Stimulated activated CD4-positive, alpha-beta T cell treated with anti-CD3 and anti-CD28 coated beads, Interleukin-2, amount 100 ng/mL, for 4 hours (primary cell): ENCODE measurements at places on chromosomes 5 and 9.
A peak's percentile ranks its signal among the peaks of the same experiment; 100 is the strongest.

DNA sequence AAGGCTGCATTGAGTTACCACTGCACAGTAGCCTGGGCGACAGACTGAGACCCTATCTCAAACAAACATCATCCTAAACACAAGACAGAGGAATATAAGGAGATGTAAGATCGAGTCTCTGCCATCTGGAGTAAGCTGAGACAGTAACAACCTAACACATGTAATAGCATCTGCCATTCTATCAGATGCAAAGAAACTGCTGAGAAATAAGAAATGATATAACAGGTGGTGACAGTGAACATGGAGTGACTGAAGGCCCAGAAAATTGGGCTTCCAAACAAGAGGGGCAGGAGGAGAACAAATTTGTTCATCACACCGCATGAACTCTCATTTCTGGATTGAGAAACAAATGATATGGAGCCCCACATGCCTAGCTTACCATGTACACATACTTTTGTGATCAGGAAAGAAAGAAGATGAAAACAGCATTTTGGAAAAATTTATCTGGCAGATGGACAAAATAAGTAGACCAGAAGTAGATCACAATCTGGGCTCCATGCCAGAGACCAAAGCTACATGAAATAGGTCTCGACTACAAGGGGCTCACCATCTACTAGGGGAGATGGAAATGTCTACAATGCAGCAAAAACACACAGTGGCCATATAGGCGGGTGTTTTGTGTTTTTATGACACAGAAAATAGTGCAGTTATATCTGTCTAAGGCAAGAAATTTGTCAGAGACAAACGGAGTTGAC lies 45.5 kb downstream of the ECPAS start:
- no peak for DNase-seq

DNA sequence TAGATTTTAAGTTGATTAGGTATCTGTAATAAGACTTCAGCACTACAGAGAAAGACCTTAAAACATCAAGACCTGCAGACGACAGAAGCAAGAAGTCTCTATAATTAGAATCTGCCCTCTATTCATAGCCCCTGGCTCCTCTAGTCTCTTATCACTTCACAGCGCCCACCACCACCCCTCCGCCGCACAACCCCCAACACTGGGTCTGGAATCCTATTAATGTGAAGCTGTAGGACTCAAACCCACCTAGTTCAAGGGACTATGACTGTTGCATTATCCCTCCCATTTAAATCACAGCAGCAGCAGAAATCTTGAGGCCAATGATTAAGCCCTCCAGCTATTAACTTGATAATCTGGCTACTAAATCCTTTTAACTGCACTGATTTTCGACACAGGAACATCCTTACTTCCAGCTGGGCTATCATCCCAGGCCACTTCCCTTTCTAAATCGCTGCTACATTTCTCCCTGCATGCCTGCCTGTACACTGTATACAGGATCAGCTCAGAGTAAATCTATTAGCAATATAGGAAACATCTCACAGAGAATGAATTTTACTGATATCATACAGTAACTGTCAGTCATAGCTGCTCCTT lies 159.5 kb upstream of the GRAMD2B start:
- DNase-seq: no peak

DNA sequence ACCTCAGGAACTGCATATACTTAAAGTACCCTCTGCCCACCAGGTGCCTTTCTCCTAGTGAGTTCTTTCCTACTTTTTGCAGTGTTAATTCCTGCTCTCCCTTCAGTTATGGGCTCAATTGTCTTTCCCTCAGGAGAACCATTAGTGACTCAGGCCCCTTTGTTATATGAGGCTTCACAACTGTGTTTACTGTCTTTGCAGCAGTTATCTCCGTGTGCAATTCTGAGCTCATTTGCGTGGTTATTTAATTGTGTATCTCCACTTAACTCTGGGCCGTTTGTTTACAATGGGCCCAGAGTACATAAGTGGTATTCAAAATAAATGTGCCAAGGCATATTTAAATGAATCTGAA lies 9.6 kb downstream of the FBXO38 start:
- no peak for DNase-seq

GRCh38 chr5:35854248-35854647 lies 2.4 kb upstream of the IL7R start:
- peak; percentile 73 for DNase-seq

- DNase-seq: no peak
Measured at GRCh38 chr9:12696931-12697622, 3.9 kb downstream of the TYRP1 start.

DNA sequence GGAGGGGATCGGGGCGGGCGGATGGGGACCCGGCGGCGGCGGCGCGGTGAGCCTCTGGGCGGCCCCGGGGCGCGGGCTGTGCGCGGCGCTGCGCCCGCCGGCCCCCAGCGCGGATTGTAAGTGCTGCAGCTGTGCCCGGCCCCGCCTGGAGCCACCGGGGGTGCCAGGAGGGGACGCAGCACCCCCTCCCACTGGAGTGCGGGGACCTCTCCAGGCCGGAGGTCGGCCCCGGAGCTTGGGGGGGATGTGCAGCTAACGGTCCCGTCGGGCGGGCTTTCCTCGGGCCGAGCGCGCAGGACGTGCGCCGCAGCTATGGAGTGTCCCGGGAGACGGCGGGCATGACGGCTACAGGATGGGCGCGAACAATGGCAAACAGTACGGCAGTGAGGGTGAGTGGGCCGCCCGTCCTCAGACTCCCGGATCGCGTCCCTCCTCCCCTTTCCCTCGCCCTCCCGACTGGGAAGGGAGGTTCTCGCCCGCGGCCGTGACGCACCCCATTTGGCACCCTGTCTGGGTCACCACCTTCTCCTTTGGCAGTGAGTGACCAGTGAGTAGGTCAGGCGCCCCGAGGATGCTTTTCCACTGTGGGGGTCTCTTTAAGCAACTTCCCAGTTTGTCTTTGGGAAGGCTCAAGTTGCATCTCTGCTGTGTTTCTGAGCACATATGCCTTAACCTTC lies 483 bp downstream of the FBXL7 start:
- DNase-seq: no peak

DNA sequence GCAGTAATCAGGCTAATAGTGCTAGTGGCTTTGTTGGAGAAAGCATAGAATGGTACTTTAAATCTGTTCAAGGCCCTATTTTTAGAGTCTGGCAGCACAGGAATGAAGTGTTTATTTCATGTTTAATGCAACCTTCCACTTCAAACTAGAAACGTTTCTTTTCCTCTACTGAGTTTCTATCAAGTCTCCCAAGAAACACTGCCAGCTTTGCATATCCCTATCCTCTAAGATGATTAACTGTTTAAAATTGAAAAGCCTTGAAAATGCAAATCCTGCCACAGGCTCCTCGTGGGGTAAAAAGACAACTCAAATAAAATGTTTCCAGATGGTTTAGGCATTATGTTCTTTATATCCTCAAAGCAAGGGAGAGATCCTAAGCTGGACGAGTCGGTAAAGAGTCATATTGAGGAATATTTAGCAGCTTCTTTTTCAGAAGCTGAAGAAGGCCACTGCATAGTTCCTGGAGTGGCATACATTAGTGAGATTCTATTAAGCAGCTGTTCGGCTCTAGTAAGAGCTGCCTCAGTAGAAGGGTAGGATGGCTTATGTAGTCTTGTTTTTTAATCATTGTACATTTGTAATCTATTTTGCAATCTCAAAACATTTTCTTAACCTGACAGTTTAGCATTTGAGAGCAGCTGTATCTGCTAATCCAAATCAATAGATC lies 251.2 kb downstream of the CHSY3 start:
- no peak for DNase-seq

- peak; percentile 66 for DNase-seq
Measured at GRCh38 chr5:1792842-1793266, 6.8 kb downstream of the MRPL36 start.

DNA sequence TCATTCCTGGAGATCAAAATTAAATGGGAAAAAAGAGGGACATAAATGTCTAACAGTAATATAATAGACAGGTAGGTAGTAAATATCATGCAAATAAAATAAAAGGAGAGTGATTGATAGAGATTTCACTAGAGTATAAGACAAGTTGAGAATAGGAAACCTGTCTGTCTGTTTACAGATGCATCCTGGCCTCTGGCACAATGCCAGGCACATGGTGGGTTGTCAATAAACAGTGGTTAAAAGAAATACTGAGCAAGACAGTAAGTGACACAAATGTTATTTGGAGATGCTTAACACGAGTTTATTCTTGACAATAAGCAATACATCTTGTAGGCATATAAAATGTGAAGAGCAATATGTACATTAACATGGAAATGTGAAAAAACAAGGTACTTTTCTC lies 33.3 kb downstream of the RICTOR start:
- no peak for DNase-seq

DNA sequence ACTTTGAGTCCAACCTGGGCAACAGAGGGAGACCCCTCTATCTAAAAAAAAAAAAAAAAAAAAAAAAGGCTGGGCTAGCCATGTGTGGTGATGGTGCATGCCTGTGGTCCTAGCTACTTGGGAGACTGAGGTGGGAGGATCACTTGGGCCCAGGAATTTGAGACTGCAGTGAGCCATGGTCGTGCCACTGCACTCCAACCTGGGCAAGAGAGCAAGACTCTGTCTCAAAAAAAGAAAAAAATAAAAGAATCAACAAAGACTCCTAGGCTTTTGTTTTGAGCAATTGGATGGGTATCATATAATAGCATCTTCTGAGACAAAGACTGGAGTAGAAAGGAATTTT lies 481.7 kb upstream of the PAPPA start:
- DNase-seq: no peak

DNA sequence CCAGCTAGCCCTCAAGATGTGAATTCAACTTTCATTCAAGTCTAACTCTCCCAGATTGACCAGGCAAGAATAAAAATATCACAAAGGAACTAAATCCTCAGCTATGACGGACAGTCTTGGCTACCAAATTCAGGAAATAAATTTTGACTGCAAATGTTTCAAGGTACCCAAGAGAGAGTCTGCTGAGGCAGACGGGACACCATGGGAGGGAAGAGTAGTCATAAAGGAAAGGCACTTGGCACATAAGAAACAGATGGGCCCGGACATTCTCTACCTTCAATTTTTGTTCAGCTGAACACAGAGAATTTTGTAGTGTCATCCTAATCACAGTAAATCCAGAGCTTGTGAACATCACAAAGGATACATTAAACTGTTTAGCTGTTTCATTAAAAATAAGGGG lies 390.0 kb downstream of the DTWD2 start:
- no peak for DNase-seq

GRCh38 chr5:96527768-96528661 lies 95.0 kb upstream of the PCSK1 start:
- no peak for DNase-seq

DNA sequence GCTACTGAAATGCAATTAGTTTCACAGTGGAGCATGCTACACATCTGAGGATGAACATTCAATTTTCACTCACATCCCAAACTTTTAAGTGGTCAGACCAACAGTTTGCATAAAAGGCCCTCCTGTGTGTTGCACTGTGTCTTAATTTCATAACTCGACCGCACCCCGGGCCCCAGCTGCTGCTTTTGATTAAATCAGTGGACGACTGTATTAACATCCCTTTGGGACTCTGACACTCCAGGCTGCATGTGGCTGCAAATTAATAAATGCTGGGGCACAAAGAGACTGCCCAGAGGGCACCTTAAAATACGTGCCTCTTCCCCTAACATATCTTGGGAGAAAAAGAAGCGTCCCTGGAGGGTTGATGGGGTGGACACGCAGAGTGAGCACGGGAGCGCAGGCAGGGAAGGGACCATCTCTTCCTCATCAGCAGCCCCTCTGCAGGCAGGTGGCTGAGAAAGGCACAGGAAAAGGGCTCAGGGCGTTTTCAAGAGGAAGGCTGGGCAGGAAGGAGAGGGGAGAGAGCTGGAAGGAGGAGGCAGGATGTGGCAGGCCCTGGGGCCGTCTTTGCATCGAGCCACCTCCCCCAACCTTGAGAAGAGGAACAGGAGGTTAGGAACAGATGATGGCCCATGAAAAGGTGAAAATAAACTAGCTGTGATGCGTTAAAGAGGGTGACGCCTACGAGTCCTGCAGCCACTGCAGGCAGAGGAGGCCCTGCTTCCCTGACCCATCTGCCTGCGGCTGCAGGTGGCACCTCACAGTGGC lies 18.6 kb downstream of the MED10 start:
- DNase-seq: no peak

GRCh38 chr5:83589786-83590185 lies 118.2 kb downstream of the VCAN start:
- DNase-seq: no peak

DNA sequence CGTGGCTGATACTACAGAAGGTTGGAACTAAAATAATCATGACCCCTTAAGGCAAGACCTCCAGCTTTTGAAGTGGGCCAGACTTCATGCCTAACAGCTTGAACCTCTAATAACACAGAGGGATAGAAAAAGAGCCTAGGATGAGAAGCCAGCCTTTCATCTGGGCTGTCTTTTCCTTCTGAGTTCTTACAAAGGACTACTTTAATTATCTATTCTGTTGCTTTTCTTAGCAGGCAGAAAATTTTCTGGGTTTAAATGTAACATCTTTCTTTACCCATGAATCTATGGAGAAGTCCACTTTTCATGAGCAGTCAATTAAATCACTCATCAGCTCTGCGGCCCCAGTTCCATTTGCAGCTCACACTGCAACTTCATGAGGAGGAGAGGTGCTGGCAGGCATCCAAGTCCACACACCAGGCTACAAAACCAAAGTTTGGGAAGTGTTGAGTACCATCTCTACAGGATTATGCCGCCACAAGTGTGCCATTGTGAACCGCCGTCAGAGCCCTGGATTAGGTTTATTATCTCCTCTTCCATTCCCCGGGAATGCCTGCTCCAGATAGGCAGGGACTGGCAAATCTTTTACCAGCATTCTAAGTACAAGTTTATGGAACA lies 192.0 kb downstream of the TLE4 start:
- no peak for DNase-seq

GRCh38 chr9:93013856-93014582 lies 44.5 kb upstream of the SUSD3 start:
- no peak for DNase-seq

DNA sequence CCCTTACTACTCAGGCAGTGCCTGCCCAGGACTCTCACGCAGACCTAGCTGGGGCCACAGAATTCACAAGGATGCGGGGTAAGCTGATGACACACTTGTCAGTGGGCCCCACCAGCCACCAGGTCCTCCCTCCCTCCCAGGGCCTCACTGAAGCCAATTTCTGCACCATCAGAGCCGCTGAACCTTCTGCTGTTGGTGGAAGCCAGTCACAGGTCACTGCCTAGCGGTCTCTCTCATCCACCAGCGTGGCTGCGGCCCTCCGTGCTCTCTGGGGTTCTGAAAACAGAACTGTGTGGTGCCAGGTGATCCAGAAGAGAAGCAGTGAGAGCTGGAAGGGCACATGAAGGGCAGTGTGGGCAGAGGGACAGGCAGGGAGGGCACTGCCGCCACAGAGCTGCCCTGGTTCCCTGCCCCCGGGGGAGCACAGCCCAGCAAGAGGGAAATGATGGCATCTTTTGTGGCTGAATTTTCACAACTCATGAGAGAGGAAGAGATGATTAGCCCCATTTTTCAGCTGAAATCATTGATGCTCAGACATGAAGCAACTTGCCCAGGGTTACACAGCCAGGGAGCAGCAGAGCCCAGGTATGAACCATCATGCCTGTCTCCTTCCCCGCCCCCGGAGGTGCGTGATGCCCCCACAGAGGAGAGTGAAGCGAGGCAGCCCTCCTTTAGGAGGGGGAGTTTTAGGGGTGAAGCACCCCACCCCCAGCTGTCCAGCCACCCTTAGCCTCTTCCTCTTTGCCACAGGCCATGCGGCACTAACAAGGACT lies 41.4 kb upstream of the CPLX2 start:
- no peak for DNase-seq
